ENCODE measurements at places on chromosomes 16 and 17. TPM values are rescaled to one million over a fixed set of nuclear protein-coding genes. Genes with fewer than 3 reads are reported as not detected.

ZNF48 gene
- 13.7 TPM for total RNA-seq

PTGES3L gene
- total RNA-seq = 5.5 TPM

DNA sequence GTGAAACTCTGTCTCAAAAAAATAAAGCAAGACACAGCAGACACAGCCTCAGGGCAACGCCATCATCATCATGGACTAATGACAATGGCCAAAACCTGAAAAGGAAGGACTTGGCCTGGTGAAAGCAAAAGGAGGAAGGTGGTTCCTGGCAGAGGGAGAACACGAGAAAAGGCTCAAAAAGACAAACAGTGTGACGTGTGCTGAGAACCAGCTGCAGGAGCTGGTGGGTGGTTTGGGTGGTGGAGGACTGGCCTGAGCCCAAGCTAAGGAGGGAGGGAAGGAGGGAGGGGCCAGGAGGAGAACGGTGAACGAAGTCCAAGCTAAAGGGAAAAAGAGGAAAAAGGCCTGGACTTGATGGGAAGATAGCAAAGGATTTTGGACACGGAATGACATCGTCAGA lies 85.1 kb downstream of the SLC39A11 start:
- DNase-seq = no peak

- DNase-seq = no peak
These were observed 8.2 kb downstream of the PDE6G start for GRCh38 chr17:81648013-81648706.

DNA sequence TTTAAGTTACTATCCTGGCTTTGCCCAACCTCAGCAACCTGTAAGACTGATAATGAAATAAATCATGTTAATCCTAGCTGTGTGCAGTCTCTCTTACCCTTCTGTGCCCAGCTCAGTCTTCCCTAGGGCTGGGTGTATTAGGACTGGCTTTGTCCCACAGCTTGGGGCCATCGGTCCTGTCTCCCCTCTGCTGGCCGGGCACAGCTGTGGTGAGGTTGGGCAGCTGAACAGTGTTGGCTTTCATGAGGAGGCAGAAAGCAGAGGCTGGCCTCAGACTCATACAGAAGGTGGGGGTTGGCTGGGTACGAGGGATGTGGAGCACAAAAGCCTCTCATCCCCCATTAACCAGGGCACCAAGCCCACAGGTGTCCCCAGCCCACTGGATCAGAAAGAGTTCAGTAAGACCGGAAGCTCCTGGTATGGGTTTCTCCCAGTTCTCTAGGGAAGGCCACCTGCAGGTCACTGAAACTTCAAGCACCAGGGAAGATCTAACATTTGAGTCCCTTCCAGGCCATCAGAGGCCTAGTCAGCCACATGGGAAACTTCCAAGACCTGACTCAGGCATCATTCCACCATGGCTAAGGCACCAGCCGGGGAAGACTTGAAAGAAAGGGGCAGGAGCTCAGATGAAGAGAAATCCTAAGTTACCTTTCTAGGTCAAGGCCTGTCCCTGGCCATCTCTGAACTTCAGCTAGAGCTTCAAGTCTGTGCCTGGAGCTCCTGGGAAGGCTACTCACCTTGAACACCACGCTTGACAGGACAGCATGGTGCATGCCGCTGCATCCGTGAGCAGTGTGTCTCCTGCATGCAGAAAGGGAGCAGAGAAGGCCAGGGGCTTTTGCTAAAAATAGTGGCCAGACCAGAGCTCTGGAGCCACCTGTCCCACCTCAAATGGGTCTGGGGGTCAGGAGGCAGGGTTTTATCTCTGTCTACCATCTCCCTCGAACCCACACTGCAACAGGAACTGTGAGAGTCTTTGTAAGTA lies 8.8 kb downstream of the CNP start:
- no peak for DNase-seq

TNFRSF17 gene
- total RNA-seq = 2.1 TPM

DNA sequence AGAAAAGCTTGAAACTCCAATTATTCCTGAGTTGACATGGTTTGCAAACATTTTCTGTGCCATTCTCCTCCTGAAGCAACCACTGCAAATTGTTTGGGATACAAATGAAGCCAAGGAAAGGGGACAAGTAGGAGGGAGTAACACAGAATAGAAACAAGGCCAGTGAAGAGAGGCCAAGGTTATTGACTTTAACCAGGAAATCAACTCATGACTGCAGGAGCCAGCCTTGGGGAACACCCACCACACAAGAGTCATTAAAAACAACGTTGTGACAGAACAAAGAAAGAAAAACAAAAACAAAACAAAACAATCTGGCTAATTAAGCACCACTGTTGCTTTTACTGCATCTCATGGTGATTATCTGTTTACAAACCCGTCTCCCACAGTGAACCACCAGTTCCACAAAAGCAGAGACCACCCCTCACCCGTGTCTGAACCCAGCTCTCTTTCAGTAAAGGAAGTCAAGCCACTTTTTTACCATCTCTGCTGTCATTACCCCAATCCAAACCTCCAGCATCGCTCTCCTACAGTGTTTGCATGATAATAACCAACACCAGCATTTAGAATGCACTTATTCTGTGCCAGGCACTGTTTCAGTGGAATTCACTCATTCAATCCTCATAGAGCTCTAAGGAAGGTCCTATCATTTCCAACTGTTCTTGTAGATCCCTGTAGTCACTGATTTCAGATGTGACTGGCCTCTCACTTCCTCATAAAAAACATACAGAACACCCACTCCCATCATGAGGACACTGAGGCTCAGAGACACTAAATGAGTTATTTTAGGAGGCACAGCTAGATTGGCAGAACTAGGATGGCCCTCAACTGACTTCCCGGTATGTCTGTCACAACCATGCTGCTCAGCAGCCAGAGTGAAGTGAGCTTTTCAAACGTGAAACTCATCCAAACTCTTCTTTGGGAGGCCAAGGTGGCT lies 2.0 kb downstream of the ZDHHC1 start:
- no peak for DNase-seq

GRCh38 chr16:8561496-8561895 lies 28.8 kb downstream of the TMEM114 start:
- no peak for DNase-seq

DNA sequence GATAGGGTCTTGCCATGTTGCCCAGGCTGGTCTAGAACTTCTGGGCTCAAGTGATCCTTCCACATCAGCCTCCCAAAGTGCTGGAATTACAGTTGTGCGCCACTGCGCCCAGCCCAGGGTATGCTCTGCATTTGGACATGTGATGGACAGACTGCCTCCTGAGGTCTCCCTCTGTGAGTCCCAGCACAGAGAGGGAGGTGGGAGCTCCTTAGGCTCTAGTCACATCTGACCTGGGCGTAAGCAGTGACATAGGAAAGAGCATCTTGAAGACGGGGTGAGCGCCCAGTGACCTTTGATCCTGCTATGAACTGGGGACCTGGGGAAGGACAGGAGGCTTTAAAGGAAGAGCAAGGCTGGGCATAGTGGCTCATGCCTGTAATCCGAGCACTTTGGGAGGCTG lies 2.2 kb upstream of the GFAP start:
- no peak for DNase-seq

DNA sequence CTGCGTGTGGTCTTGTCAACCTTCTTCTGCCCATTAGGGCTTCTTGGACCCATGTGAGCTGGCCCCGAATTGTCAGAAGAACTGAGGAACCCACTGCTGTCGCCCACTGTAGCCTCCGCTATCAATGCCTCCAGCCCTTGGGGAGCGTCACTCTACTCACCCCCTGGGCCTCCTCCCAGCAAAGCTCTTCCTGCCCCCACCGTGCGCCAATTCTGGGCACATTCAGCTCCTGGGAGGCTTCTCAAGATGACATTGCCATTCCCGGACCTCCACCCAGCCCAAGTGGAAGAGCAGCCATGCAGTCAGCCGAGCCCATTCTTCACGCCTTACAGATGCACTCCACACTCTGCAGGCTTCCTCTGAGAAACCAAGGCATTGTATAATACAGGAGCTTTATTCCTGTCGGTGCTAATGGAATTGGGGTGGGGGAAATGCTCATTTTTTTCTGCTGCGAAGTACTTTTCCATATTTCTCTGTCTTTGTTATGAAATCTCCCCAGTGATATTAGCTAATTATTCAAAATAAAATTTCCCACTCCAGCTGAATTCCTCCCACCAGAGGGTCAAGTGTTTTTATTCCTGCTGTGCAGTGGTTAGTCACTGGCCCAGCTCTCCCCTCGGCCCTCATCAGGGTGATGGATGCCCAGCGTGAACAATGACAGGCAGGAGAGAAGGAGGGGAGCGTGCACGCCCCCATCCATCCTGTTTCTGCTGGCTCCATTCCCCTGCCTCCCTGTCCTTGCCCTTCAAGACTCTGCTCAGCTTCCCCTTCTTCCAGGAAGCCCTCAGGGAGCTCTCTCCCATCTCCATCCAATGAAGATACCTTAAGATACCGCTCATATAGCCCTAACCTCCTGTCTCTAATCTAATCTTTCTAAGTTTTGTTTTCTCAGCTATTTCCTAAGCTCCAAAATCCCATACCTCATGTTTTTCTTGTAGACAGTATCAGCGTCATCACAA lies 87.7 kb downstream of the C16orf95 start:
- DNase-seq = no peak

- DNase-seq = no peak
These were observed 36.4 kb downstream of the CDR2 start for GRCh38 chr16:22337849-22338635.

GRCh38 chr17:78908426-78908825 lies 5.4 kb upstream of the CEP295NL start:
- DNase-seq = no peak

UBE2Z gene
- total RNA-seq = 67.6 TPM

- no peak for DNase-seq
These were observed 97.9 kb downstream of the NDE1 start for GRCh38 chr16:15747937-15748336.

OR4D2 gene
- not detected for total RNA-seq

- no peak for DNase-seq
These were observed 45.2 kb downstream of the AXIN2 start for GRCh38 chr17:65515959-65516948.

GRCh38 chr17:51590071-51590656 lies 329.8 kb downstream of the UTP18 start:
- DNase-seq = no peak

MTHFSD gene
- total RNA-seq = 30.4 TPM

KRT27 gene
- not detected for total RNA-seq

GRCh38 chr17:20216154-20216815 lies 207.1 kb downstream of the SPECC1 start:
- no peak for DNase-seq

All from mucosa of descending colon (tissue), 3 donors.